Stimulated activated CD8-positive, alpha-beta memory T cell treated with anti-CD3 and anti-CD28 coated beads, Interleukin-7, amount 100 ng/mL, for 4 hours (primary cell): ENCODE measurements at places on chromosomes 4 and X.

GRCh38 chr4:9703391-9703790 is 78.0 kb upstream of the DRD5 start:
- DNase-seq: peak; percentile 16

DNA sequence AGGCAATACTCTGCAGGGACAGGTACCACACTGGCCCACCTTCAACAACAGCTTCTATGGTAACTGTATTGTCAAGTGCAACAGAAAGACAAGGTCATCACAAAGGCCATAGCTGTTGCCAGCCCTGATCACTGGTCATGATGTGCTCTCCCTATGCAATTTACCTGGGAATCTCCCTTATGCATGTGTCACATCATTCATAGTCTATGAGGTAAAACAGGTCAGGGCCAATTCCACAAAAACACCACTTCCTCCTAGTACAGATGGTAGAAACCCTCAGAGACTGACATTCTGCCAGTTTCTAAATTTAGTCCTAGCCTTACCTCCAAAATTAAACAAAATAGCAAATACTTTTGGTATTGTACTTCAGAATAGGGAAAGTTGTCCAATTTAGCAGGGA is 132.8 kb downstream of the MGST2 start:
- DNase-seq: no peak

GRCh38 chr4:102104278-102104677 is 241.0 kb downstream of the SLC39A8 start:
- DNase-seq: no peak

DNA sequence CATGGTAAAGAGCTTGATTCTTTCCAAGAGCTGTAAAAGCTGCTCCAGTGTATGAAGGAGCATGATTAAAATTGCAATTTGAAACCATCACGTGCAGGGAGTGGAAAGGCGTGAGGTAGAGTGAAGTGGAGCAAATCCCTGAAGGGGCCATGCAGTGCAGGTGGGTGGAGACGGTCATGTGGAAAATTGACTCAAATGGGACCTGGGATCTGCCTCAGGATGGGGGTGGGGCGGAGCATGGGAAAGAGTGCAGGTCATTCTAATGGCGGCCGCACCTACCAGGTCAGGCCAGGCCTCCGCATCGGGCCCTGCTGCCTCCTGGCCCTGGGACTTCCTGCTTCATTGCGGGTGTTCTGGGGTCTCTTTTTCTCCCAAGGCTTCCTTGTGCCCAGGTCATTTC is 25.3 kb upstream of the TRIM60 start:
- DNase-seq: no peak

GRCh38 chr4:147128787-147129186 is 183.1 kb upstream of the TTC29 start:
- no peak for DNase-seq

DNA sequence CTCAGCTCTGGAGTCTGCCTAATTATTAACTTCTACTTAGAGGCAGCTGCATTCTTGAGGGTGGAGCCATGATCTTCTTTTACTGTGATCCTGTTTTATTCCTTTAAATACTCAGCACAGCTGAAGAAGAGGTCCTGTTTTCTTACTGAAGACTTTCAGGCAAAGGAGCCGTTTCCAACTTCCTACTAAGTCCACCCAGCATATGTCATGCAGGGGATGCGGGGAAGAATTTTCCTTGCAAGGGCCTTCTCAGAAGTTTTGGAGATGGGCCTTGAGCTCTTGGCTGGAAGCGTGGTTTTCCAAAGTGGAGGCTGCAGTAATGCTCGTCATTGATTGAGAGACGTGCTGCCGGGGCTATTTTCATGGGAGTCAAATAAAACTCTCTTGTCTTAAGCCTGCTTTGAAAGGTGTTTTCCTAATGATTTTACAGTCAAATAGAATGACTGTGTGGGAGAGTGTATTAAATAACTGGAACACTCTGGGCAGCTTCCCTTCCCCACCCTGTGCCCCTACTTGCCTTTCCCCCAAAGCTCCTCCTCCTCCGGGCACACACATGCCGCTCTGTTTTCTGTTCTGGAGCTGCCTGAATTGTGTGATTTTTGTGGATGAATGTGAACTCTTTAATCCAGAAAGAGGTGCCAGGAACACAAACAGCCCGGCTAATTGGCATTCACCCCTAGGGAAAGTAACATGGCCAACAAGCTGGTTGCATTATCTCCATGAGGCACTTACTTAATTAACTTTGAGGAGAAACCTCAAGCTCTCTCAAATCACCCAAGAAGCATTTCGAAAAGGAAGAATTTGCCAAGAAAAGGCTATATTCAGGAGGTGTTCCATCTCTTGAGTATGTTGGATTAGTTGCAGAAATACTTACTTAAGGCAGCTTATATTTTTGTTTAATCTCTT is 28.1 kb downstream of the FGF2 start:
- no peak for DNase-seq

- no peak for DNase-seq
Measured at GRCh38 chrX:21711129-21711847, 46.6 kb downstream of the SMPX start.

DNA sequence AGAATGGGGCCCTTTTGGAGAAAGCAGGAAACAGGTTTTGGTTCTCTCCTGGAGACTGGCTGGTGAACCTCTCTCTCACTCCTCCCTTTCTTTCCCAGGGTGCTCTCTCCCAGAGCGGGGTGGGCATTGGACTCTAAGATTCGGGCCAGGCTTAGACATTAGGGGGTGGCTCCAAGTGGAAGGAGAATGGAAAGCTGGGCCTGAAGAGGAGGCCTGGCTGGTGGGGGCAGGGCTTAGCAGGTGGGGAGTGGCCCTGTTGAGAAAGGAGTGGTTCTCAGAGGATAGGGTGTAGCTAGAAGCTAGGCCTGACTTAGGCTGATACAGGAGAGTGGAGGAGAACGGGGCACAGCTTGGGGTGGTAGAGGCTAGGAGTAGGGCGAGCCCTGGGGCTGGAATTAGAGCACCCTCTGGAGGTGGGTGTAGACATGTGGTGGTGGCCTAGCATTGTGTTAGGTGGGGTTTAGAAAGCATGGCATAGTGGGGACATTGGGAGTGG is 5.7 kb downstream of the PLP2 start:
- DNase-seq: no peak

- DNase-seq: no peak
Measured at GRCh38 chrX:16466640-16467432, 183.1 kb upstream of the S100G start.

DNA sequence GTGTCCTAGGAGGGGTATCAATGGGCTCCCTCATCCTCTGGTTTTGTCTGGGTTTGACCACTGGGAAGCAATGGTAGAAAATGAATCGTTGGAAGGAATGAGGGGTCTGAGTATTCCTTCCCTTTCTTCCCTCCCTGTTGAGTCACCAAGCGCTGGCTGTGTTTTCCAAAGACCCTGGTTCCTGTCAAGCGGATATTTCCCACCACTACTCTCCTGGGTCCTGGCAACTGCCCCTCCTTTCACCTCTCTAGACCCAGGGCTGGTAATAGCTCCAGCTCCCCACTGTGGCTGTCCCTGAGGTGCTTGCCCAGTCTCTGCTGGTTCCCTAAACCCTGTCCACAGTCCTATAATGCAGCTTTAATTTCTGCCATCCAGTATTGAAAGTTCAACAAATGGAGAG is 22.2 kb downstream of the SMIM43 start:
- no peak for DNase-seq

GRCh38 chrX:9379697-9380551 is 84.9 kb upstream of the TBL1X start:
- DNase-seq: no peak
